T-helper 2 cell treated with Interferon-gamma antibody and Interleukin-4, amounts not matched to agents 100 ng/mL and 5 ng/mL, for 36 hours (primary cell): ENCODE measurements at places on chromosomes 16 and 17. TPM values are rescaled to one million over a fixed set of nuclear protein-coding genes. Genes with fewer than 3 reads are reported as not detected.

Gene KCNH6
- not detected in 2 replicates for total RNA-seq

Gene HIC1
- 65.7 and 66.8 TPM in 2 replicates for total RNA-seq

Gene CEP112
- total RNA-seq, result 2.1 and 5.1 TPM in 2 replicates

Gene PYDC1
- total RNA-seq, result not detected in 2 replicates

Gene PDPK1
- 46.5 and 47.1 TPM in 2 replicates for total RNA-seq

Gene GLIS2
- total RNA-seq, result 0.64 and 0.77 TPM in 2 replicates

Gene SLC12A3
- not detected in 2 replicates for total RNA-seq

Gene TVP23A
- total RNA-seq, result not detected in 2 replicates

Gene KRTAP4-9
- not detected in 2 replicates for total RNA-seq

Gene TBX6
- total RNA-seq, result 0.89 and 1.0 TPM in 2 replicates

Gene ZNF423
- total RNA-seq, result 0.05 TPM in 1 of 2 replicates, not detected in the other

Gene LITAFD
- not detected in 2 replicates for total RNA-seq

Gene KRT39
- total RNA-seq, result not detected in 2 replicates

Gene CIITA
- 34.4 and 36.0 TPM in 2 replicates for total RNA-seq

Gene CCL3
- 9.2 and 10.1 TPM in 2 replicates for total RNA-seq

Gene HSD17B1
- 0.77 and 1.1 TPM in 2 replicates for total RNA-seq

Gene TMEM114
- not detected in 2 replicates for total RNA-seq

Gene NKD1
- total RNA-seq, result 0.75 and 1.1 TPM in 2 replicates

Gene RASD1
- total RNA-seq, result 0.80 and 0.82 TPM in 2 replicates

Gene SAMD14
- 0.98 and 1.1 TPM in 2 replicates for total RNA-seq

Gene CHTF8
- 123 and 147 TPM in 2 replicates for total RNA-seq

Gene CDRT4
- total RNA-seq, result 6.0 and 7.2 TPM in 2 replicates

Gene TXNDC17
- total RNA-seq, result 76.9 and 82.4 TPM in 2 replicates

Gene TUFM
- total RNA-seq, result 138 and 143 TPM in 2 replicates

Gene ABI3
- total RNA-seq, result 42.8 and 44.0 TPM in 2 replicates

Gene ZDHHC1
- 0.36 and 0.48 TPM in 2 replicates for total RNA-seq

Gene ANKRD40CL
- not detected in 2 replicates for total RNA-seq

Gene GOSR1
- 46.9 and 49.2 TPM in 2 replicates for total RNA-seq

Gene TBC1D3K
- not detected in 2 replicates for total RNA-seq

Gene MFSD11
- 21.8 and 23.6 TPM in 2 replicates for total RNA-seq

Gene CALB2
- total RNA-seq, result not detected in 2 replicates
